ENCODE measurements at places on chromosomes 2 and 18.

- ATAC-seq: no peak
Observed at GRCh38 chr2:219893541-219893940, 266.1 kb downstream of the SLC4A3 start.

- no peak for ATAC-seq
Observed at GRCh38 chr2:189899101-189899500, 114.9 kb downstream of the PMS1 start.

DNA sequence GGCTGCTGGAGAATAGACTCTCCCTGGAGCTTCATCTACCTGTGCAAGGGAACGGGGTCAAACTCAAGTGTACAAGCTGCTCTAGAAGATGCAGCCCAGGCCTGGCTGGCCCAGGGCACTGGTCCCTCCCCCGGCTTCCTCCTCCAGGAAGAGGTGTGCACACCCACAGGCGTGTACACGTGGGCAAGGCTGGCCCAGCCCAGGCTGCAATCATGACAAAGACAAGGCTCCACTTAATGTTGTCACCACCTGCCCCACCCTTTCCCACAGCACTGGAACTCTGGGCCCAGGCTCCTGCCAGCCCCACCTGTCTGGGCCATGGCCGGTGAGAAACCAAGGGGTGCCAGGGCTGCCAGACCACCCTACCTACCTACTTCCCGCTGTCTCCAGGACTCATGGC is 29.6 kb upstream of the ALPP start:
- ATAC-seq: peak; percentile 13

GRCh38 chr2:71940695-71941094 is 207.0 kb downstream of the CYP26B1 start:
- ATAC-seq: no peak

DNA sequence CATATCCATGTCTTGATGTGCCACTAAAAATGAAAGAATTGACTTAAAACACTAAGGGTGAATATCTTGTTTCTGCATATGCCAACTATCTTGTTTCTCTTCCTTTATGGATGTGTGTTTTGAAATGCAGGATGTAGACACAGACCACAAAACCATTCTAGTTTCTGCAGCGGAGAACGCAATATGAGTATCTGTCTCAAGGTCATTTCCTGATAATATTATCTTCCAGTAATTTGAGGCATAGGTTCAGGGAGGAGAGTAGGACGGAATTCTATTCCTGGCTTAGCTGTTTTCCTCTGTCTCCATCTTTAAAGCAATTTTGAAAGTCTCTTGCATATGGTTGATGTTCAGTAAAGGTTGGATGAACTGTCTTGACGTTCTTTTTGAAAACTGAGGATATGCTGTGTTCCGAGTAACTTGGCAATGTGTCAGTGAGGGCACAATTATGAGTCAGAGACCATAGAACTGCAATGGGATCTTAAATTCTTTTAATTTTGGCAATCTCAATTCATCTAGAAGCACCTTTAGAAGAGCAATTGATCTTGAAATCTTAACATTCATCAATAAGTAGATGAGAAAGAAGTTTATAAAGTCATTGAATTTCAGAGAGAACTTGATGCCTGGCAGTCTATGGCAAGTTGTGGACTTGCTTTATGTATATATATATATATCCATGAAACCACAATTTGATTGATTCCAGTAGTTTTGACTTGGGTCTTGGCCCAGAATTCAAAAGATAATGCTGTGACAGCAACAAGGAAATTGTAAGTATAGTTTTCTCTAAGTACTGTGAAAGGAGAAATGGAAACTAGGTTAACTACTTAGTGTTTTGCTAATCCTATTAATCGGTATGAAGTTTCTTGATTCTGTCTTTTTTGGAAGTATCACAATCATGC is 24.8 kb downstream of the RAB27B start:
- ATAC-seq: no peak

DNA sequence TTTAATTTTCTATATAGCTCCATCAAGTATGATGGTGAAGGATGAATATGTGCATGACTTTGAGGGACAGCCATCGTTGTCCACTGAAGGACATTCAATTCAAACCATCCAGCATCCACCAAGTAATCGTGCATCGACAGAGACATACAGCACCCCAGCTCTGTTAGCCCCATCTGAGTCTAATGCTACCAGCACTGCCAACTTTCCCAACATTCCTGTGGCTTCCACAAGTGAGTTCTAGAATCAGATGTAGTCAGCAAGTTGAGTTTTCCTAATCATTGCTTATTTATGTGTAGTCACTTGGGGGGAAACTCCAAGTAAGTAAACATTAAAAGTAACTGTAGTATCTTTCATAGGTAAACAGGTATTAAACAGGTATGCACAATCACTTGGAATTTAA is 24.8 kb downstream of the SMAD4 start:
- no peak for ATAC-seq

GRCh38 chr2:48383036-48383435 is 146.9 kb upstream of the STON1 start:
- ATAC-seq: no peak

- no peak for ATAC-seq
Observed at GRCh38 chr2:176872406-176872805, 340.2 kb upstream of the HNRNPA3 start.

GRCh38 chr2:70822843-70823242 is 2.4 kb upstream of the CLEC4F start:
- no peak for ATAC-seq

GRCh38 chr18:44543387-44543786 is 137.3 kb upstream of the SETBP1 start:
- no peak for ATAC-seq

DNA sequence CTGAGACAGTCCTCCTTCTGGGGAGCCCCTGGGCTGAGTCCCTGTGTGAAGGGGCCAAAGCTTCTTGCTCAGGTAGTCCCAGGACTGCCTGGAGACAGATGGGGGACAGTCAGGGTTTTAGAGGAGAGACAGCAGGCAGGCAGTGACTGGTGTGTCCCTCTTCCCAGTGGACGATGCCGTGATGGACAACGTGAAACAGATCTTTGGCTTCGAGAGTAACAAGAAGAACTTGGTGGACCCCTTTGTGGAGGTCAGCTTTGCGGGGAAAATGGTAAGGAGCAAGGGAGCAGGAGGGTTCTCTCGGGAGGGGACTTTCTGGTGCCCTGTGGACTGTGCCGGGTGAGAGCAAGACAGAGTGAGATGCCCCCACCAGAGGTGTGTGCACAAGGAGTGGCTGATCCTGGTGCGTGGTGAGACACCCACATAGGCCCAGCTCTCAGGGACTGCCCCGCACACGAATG is 74.8 kb downstream of the DYSF start:
- ATAC-seq: no peak

GRCh38 chr18:23053776-23054457 is 81.4 kb upstream of the CABLES1 start:
- no peak for ATAC-seq

DNA sequence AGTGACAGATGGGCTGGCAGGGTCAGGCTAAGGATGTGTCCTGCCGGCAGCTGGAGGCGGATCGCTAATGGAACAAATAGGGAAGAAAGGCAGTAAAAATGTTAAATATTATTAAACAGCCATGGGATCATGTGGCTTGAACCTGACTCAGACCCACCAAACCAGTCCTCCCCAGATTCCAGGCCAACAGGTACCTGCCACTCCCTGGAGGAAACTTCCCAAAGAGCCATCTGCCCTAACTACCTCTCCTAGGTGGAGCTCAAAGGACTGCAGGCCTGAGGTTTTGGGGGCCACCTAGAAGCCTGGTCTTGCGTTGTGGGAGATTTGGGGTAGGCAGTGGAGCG is 34.3 kb downstream of the CIB4 start:
- ATAC-seq: no peak

GRCh38 chr2:46568212-46569009 is 89.0 kb downstream of the TMEM247 start:
- ATAC-seq: no peak

- no peak for ATAC-seq
Observed at GRCh38 chr2:151729415-151729811, 4.9 kb downstream of the NEB start.

DNA sequence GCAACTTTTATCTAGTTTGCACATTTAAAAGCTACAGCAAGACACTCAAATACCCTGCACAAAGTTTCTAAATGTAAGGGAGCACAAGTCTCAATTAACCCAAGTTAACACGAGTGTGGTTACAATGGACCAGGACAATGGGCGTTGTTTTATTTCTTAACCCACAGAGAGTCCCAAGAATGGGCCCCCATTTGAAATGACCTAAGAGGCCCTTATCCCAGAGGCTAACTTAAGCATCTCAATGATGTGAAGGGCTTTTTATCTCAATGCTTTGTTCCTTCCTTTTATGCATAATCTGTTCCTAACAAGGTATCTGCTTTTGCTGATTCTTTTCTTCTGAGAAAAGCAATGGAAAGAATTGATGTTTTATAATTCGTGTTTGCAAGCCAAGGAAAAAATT is 151.5 kb upstream of the SALL3 start:
- no peak for ATAC-seq

GRCh38 chr2:207394812-207395534 is 134.8 kb upstream of the CREB1 start:
- ATAC-seq: peak; percentile 92

GRCh38 chr2:25169073-25169470 is 692 bp upstream of the POMC start:
- no peak for ATAC-seq

DNA sequence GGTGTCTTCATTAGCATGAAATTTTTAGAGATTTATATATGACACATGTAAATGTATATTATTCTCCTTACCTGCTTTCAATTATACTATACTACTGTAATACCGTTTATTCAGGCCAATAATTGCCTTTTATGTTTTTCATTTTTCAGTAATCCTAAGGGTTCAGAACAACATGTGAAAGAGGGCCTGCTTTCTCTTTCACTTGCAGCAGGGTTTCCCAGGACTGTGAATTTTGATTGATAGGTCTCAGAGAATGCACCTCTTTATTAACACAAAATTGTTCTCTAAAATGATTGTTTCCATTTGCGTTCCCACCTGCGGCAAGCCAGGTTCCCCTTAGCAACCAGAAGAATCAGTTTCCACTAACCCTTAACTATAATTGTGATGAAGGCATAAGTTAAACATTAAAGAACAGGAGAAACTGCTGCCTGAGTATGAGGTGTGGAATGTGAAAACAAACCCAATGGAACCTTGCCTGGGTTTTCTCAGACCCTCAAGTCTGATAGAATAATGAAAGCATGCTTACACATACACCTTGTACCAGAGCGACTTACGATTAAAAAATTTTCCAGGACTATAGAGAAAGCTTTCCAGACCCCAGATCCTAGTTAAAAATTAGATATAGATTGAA is 1591.2 kb upstream of the LRRTM1 start:
- ATAC-seq: no peak

DNA sequence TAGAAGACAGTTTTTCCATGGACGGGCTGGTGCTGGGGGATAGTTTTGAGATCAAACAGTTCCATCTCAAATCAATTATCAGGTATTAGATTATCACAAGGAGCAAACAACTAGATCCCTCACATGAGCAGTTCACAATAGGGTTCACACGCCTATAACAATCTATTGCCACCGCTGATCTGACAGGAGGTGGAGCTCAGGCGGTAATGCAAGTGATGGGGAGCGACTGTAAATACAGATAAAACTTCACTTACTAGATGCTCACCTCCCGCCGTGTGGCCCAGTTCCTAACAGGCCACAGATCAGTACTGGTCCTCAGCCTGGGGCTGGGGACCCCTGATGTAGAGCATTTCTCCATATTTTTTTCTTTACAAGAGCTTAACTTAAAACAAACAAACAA is 203.6 kb downstream of the CDH7 start:
- no peak for ATAC-seq

DNA sequence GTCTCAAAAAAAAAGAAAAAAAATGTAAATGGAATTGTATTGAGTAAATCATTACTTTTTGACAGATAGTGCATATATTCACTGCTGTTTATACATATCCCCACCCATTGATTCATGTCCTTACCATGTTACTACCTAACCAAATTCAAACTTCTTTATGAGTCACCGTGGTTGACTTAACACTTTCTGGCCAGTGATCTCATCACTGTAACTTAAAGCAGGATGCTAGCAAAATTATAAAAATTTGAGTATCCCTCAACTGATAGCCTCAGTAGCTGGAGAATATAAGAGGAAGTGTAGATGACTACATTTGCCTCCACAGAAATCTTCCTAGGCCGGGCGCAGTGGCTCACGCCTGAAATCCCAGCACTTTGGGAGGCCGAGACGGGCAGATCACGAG is 13.4 kb downstream of the CNOT9 start:
- ATAC-seq: peak; percentile 100

DNA sequence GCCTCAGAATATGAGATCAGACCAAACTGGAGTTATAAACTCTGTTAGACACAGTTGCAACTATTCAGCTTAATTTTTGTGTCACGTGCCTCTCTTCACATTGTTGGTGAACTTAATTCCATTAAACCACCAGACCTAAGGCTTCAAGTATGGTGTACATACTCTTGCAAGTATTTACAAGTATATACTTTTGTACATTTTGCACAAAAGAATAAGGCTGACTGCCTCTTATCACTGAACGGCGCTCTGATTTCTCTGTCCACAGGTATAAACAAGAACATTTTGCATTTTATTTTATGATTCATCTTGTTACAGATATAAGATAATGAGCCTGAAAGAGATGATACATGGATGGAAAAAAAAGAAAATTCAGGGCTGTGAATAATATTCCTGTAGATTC is 269.7 kb upstream of the ACVR2A start:
- ATAC-seq: no peak

GRCh38 chr2:110853516-110853915 is 121.1 kb downstream of the ACOXL start:
- peak; percentile 12 for ATAC-seq

GRCh38 chr2:212640428-212640827 is 101.8 kb upstream of the ERBB4 start:
- ATAC-seq: no peak

DNA sequence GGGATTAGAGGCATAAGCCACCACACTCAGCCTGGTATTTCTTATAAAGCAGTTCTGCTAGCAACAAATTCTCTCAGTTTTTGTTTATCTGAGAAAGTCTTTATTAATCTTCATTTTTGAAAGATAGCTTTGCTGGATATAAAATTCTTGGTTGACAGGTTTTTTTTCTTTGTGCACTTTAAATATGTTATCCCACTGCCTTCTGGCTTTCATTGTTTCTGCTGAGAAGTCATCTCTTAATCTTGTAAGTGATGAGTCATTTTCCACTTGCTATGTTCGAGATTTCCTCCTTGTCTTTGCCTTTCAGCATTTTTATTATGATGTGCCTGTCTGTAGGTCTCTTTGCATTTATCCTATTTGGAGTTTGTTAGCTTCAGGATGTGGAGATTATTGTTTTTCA is 5.9 kb upstream of the ELAC1 start:
- ATAC-seq: no peak

GRCh38 chr2:120357768-120358167 is 11.8 kb downstream of the INHBB start:
- no peak for ATAC-seq

DNA sequence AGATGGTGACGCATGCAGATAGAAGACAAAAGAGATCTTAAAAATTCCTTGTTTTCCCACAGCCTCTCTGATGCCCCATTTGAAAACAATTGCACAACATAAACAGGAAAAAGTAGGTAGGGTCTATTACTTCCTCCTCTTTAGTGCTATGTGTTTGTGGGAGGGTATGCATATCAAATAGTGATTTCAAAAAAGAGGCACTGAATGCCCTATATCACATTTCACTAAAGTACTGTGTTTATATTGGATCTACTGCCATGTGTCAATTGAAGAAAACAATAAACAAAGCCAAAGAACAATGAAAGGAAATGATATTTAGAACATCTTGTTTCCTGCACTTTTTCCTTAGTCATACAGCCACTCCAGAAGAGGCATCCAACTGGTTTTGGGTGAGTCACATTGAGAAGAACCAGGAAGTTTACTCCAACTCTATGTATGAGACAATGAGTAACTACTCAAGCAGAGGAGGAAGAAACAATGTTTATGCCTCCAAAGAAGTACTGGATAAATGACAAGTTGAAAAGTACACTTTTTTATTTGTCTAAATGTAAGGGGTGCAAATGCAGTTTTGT is 583.6 kb downstream of the FBXO15 start:
- no peak for ATAC-seq

Measured in activated CD4-positive, CD25-positive, alpha-beta regulatory T cell treated with anti-CD3 and anti-CD28 coated beads, Interleukin-2, amount 50 U/mL, for 24 hours (primary cell).